H7 (cell line): ENCODE measurements at places on chromosomes 5 and 9. TPM values are rescaled to one million over a fixed set of nuclear protein-coding genes. Genes with fewer than 3 reads are reported as not detected.

DRD1 gene
- 0.10 TPM in 1 of 2 replicates, not detected in the other for total RNA-seq

GRM6 gene
- total RNA-seq: not detected in 2 replicates

NUTM2F gene
- 0.69 TPM in 1 of 2 replicates, not detected in the other for total RNA-seq

ANKRD31 gene
- 0.11 TPM in 1 of 2 replicates, not detected in the other for total RNA-seq

FCN1 gene
- total RNA-seq: not detected in 2 replicates

DNA sequence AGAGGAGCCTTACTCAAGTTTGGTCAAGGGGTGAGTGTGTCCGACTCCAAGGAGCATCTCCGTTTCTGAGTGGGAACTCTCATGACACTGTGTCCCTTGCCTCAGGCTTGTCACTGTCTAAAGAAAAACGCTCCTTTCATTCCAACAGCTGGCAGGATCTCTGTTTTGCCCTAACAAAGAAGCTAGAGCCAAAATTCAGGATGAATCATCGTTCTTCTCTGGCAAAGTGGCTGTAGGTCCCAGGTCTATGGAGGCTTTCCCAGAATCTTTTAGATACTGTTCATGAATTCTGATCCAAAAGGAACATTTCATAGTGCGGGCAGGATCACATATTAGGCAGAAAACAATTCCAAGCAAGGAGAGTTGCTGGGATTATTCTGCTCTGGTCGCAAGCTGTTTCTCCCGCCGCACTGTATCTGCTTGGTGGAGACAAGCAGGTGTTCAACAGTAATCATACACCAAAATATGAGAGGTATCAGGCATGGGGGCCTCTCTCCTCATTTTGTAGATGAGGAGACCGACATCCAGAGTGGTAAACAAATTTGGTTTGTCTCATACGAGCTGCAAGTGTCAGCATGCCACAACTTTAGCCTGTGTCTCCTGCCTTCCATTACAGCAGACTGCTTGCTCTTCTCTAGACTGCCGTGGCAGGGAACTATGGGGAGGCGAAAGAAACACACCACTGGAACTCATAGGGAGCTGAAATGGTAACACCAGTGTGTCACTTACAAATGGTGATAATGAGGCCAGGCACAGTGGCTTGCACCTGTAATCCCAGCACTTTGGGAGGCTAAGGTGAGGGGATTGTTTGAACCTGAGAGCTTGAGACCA is 72.6 kb downstream of the ENTREP1 start:
- no peak for DNase-seq

DNA sequence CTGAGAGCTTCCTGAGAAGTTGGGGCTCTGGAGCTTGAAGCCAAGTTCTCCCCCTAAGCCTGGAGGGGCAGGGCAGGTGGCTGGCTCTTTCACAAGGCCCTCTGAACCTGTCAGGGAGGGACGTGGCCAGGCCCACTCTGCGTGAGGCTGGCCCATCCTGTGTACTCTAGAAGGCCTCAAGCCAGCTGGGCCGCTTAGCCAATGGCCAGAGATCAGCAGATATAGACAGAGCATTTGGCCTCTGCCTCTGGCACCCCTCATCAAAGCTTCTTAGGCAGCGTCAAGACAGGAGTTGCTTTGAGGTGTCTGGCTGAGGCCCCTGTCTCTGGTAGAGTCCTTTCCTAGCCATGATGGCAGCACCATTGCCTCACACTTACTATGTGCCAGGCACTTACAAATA is 105.6 kb downstream of the FGF18 start:
- no peak for DNase-seq

- no peak for DNase-seq
Measured at GRCh38 chr5:35881758-35882157, 25.1 kb downstream of the IL7R start.

DNA sequence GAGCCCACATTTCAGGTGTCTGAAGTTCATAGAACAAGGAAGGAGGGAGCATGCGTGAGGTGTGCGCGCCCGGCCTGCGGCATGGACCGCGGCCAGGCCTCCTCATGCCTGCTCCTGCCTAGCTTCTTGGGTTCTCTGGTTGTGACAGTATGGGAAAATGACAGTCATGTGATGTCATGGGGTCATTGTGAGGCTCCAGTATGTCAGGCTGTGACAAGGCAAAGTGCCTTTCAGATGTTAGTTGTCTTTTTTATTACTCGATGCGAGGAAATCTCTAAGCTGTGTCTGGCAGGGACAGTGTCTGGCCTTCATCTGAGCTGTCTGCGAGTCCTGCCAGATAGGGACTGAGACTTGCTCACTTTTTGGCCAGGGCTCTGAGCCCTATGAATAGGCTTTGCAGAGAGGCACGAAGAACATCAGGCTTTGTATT is 13.3 kb downstream of the UCK1 start:
- DNase-seq: no peak

DNA sequence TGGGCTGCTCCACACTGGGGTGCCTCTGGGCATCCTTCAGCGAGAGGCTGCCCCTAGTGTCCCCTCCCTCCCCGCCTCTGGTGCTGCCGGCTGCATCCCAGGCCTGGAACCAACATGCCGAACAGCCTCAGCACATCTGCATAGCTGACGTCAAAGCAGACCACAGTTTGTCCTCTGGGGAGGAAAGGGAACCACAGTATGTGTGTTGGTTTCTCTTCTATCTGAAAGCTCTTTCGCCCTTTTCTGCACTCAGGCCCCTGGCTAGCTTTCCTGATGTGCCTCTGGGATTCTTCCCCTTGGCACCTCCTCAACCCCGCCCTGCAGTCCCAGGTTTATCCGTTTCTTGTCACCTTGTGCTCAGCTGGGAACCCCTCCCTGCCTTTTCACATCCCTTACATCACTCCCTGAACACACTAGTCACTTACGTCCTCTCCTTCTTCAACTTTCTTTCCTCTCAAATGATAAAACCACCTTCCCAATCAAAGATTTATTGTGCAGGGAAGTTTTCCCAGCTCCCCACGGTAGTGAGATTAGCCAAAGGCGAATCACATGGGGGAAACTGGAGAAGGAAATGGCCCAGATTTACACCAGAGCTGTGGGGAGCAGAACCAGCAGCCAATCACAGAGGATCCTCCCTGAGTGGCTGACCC is 35.5 kb upstream of the B4GALT1 start:
- DNase-seq: peak; percentile 51
